ENCODE measurements at places on chromosomes 4 and X.
A peak's percentile ranks its signal among the peaks of the same experiment; 100 is the strongest.

GRCh38 chrX:119885554-119886428 lies 9.9 kb upstream of the AKAP14 start:
- DNase-seq = no peak

- DNase-seq = no peak
Observed at GRCh38 chr4:48727666-48728459, 52.2 kb downstream of the FRYL start.

GRCh38 chr4:165131247-165131832 lies 18.7 kb upstream of the TMEM192 start:
- peak; percentile 64 for DNase-seq

DNA sequence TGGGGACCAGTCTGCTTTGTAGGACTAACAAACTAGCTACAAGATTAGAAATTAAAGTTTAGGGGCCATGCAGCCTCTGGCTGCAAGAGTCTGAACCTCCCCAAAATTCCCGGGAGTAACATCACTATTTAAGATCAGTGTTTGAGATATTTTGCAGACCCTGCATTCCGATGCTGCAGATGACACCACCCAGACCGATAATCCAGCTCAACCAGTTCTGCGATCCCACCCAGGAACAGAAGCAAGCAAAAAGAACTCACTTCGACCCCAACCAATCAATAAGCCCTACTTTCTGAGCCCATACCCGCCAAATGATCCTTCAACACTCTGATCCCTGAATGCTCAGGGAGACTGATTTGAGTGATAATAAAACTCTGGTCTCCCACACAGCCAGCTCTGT lies 877.8 kb downstream of the FAT4 start:
- no peak for DNase-seq

DNA sequence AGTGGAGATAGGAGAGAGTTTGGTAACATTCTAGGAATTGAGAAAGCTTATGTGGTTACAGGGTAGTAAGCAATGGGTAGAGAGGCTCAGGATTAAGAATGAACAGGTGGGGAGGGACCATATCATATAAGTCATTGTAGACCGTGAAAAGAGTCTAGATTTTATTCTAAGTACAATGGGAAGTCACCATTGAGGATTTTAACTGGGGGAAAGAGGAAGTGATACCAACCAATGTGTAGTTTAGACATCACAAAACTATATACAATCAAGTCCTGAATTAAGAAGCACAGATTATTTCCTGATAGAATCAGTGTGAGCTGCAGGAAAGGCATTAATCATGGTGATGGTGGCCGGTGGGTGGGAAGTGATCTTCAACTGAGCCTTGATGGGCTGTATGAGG lies 178.3 kb upstream of the ZIC3 start:
- DNase-seq = no peak

DNA sequence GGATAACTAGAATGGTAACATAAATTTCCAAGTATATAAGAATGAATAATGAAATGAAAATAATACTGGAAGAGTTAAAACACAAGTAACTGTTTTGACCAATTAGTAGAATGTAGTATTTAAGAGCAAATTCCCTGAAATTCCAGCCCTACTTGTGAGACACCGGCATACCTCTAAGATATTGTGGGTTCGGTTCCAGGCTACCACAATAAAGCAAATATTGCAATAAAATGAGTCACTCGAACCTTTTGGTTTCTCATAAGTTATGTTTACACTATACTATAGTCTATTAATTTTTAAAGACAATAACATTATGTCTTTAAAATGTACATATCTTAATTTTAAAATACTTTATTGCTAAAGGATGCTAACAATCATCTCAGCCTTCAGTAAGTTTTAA lies 15.2 kb upstream of the IQCM start:
- DNase-seq = no peak

DNA sequence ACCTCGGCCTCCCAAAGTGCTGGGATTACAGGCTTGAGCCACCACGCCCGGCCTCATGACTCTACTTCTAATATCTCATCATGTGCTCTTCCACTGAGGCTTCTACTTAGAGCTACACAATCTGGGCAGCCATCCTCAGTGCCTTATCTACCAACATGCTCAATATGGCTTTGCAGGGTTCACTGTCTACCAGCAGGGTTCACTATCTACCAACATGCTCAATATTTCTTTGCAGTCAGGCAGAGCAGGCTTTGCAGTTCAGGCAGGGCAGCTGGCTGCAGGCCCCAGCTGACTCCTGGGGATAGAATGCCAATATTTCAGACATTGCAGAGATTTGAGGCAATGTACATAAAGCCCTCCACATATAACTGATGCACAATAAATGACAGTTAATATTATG lies 47.5 kb downstream of the PKD2 start:
- no peak for DNase-seq

DNA sequence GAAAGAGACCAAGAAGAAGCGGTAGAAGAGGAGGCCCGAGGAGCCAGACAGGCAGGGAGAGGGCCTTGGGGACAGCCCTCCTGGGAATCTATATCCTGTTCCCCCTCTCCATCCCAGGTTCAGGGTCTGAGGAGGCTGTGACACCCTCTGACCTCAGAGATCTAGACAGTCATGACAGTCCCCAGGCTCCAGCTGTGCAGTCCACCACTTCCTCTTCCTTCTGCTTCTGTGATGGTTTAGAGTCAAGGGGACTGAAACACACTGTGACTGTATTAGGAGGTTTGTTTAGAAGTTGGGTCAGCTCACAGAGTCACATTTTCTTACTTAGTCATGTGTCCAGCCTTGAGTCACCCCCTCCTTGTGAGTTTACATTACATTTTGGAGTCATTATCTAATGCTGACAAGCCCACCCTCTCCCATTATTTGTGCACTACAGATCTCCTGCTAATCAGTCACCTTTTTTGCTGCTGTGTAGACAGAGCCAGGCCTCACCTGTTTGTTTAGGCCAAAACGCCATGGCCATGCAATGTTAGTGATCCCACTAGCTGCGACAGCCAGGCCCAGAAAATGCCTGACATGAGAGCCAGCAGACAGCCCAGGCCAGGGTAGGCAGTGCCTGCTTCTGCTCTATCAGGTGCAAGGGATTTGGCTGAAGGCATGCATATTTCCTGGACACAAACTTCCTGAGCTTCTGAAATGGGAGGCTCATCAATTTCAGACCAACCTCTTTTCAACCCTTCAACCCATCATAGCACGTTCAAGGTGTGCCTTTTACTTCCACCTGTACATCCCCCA lies 26.0 kb downstream of the MANBA start:
- no peak for DNase-seq

DNA sequence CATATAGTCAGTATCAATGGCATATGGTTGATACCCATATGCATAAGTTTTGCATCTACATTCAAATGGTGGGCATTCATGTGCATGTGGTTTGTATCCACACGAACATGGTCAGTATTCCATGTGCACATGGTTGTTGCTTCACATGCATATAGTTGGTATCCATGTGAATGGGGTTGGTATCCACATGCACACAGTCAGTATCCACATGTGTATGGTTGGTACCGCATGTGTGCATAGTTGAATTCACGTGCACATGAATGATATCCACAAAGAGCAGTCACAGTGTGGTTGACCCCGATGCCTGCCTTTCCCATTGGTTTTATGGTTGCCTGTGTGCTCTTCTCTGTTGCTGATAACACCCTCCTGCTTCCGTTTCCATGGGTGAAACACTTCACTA lies 427.9 kb downstream of the STIM2 start:
- DNase-seq = no peak

DNA sequence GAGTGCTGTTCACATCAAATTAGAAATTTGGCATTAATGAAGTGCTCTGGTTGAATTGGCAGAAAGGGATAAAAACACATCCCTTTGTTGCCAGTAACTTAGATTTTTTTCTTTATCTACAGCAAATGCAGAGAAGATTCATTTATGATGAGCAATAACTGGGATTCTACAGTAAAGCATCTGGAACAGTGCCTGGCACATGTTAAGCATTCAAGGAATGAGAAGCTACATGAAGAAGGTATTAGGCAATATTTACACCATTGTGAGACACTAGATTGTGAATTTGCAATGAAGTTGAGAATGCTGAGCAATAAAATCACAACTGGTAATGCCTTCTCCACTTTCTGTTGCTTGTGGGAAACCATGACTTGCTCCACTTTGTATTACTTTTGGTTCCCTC lies 33.5 kb downstream of the PCDH19 start:
- no peak for DNase-seq

- DNase-seq = no peak
Observed at GRCh38 chrX:124216396-124217115, 115.9 kb upstream of the TEX13D start.

DNA sequence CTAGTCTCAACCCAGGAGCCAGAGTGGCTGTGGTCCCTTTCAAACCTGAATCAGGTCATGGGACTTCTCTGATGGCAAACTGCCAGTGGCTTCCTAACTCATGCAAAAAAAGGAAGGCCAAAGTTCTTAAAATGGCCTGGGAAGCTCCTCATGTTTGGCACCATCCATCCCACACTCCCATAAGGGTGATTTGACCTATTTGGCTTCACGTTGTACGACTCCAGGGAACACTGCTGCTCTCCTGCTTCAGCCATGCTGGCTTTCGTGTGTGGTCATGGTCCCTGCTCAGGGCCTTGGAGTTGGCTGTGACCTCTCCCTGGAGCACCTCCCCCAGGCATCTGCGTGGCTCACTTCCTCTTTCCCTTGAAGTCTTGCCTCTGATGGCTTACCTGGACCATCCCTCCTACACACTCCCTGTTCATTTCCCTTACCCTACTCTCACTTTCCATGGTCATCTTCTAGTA lies 12.8 kb upstream of the TMSB4X start:
- DNase-seq = no peak
